Memory B cell (primary cell): ENCODE measurements at places on chromosomes 1 and 21.

DNA sequence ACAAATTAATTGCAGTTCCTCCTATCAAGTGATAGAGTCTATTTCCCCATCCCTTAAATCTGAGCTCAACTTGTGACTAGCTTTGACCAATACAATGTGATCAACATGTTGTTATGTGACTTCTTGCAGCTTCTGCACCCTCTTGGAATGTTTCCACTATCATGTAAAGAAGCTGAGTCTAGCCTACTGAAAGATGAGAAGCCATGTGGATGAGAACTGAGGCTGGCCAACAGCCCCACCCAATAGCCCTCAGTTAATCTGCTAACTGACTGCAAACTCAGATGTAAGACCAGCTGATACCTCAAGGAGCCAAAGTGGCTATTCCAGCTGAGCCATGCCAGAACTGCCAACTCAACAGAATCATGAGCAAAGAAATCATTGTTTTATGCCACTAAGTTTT is 44.0 kb downstream of the LYST start:
- H3K4me3 ChIP-seq: no peak overlapping the region
- no peaks in the 10 kb centered on the region for H3K27me3 ChIP-seq
- H3K36me3 ChIP-seq: peaks cover 11% of the 10 kb centered on the region
- no peak for DNase-seq
- no peak overlapping the region for H3K27ac ChIP-seq

DNA sequence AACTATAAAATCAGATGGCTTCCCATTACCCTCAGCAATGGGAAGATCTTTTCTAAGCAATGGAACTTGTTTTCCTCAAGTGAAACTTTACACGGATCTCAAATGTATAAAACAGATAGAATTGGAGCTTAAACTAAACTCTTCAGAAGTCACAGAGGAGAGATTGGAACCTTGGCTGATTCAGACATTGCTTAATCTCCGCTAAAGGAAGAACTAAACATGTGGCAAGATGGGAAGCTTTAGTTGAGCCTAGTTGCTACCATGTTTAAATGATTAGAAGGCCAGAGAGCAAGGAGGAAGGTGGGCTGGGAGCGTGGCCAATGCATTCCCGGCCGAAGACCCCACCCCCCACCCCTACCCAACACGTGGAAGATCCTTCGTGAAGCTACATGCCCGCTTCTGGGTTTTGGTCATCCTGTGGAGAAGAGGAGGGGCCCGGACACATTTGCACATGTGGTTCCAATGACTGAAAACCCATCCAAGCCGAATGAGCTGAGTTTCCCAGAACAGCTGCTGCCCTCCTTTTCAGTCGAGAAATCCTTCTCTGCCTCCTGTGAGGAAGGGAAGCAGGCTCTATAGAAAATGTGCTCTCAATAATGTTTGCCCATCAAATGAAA is 164.3 kb downstream of the MIS18A start:
- no peaks in the 10 kb centered on the region for H3K36me3 ChIP-seq
- H3K4me1 ChIP-seq: no peaks in the 10 kb centered on the region
- no peak for DNase-seq
- no peak overlapping the region for H3K27ac ChIP-seq
- no peak overlapping the region for H3K4me3 ChIP-seq

- no peak for DNase-seq
- peaks cover 6% of the 10 kb centered on the region for H3K4me1 ChIP-seq
- H3K36me3 ChIP-seq: no peaks in the 10 kb centered on the region
- no peak overlapping the region for H3K27ac ChIP-seq
- peaks cover 7% of the 10 kb centered on the region for H3K27me3 ChIP-seq
Observed at GRCh38 chr1:234538930-234539649, 60.1 kb upstream of the TARBP1 start.

GRCh38 chr1:235918032-235918431 is 51.3 kb upstream of the LYST start:
- no peak overlapping the region for H3K27ac ChIP-seq
- H3K36me3 ChIP-seq: no peaks in the 10 kb centered on the region
- no peak for DNase-seq
- peaks cover 25% of the 10 kb centered on the region for H3K4me1 ChIP-seq

DNA sequence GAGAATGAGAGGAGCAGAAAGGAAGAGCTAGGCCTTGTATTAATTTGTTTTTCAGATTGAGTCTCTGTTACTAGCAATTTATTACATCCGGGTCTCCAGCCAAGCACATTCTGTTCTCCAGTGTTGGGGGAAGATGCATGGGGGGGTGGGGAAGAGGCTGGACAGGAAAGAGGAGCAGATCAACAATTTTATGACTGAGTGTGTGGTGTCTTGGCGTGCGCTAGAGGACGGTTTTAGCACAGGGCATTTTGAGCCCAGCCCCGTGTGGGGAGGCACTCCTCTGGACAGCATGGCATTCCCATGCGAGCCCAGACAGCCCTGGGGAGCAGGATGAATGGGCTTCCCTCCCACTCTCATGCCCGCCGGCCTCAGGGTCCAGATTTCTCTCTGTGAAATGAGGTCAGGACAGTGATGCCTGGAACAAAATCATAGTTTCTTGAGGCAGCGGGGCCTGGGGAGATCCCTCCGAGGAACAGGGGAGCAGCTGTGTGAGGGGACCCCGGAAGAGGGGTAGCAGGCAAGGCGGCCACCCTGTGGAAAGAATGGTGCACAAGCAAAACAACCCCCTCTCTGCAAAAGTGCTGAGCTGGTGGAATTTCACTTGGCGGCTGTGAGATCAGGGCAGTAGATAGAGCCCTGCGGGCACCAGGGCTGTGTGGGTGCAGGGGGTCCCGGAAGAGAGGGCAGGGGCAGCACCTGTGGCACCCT is 16.3 kb downstream of the SOX13 start:
- peaks cover 2% of the 10 kb centered on the region for H3K27me3 ChIP-seq
- no peaks in the 10 kb centered on the region for H3K36me3 ChIP-seq
- no peak for DNase-seq
- H3K4me3 ChIP-seq: no peak overlapping the region
- no peaks in the 10 kb centered on the region for H3K4me1 ChIP-seq

GRCh38 chr1:175494011-175494554 is 249.3 kb downstream of the TNR start:
- no peak for DNase-seq
- no peaks in the 10 kb centered on the region for H3K27me3 ChIP-seq
- peaks cover 11% of the 10 kb centered on the region for H3K36me3 ChIP-seq
- no peak overlapping the region for H3K4me3 ChIP-seq
- H3K27ac ChIP-seq: no peak overlapping the region

DNA sequence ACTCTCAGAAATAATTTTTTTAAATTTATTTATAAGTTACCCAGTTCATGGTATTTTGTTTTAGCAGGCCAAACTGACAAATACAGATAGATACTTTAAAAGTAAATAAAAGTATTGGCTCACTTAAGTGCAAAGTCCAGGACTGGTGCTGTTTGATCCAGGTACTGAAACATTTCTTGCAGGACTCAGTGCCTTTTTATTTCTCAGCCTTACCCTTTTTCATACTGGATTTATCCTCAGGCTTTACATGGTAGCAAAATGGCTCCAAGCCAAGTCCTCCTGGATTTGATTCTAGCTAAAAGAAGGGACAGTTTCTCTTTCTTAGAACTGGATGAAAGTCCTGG is 83.8 kb downstream of the DIRAS3 start:
- H3K27ac ChIP-seq: no peak overlapping the region
- no peaks in the 10 kb centered on the region for H3K27me3 ChIP-seq
- no peak for DNase-seq
- no peaks in the 10 kb centered on the region for H3K4me1 ChIP-seq
- H3K36me3 ChIP-seq: no peaks in the 10 kb centered on the region
